ENCODE measurements at places on chromosomes 7 and 10. TPM values are rescaled to one million over a fixed set of nuclear protein-coding genes. Genes with fewer than 3 reads are reported as not detected.

DNA sequence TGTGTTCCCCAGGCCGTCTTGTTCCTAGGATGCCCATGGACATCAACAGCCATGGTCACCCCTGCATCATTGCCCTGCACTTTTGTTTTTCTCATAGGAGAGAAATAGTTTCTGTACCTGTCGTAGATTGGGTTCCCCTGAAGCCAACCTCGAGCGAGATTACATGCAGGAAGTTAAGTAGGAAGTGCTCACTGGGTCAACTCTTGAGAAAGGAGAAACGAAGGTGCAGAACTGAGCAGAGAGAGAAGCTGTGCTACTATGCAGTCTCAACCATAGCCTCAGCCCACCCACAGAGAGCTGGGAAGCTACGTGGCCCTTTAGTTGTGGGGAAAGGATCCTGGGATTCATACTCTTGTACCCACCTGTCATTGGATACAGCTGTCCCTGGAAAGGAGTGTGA is 165.2 kb downstream of the HERPUD2 start:
- no peak for DNase-seq

DNA sequence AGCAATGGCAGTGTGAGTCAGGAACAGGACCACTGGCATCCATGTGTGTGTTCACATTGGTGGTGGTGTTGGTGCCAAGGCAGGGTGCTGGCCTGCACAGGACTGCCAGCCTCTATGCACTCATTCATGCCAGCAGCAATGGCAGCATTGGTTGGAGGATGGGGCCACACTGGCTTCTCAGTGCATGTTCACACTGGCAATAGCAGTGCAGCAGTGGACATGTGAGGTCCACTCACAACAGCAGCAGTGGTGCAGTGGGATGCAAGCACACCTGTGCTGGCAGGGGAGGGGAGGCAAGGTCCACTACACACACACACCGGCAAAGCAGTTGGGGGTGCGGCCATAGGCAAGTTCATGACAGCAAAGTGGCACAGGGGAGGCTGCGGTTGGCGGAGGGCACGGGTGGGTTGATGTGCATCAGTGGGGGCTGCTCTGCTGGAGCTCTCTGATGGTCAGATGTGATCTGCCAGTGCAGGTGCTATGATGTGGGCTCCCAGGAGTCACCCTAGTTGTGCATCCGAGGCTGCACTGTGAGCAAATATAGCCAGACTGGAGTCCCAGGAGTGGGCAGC is 57.8 kb upstream of the TNKS2 start:
- no peak for DNase-seq

- no peak for DNase-seq
These were observed 60.8 kb upstream of the ELN start for GRCh38 chr7:73966941-73967831.

DNA sequence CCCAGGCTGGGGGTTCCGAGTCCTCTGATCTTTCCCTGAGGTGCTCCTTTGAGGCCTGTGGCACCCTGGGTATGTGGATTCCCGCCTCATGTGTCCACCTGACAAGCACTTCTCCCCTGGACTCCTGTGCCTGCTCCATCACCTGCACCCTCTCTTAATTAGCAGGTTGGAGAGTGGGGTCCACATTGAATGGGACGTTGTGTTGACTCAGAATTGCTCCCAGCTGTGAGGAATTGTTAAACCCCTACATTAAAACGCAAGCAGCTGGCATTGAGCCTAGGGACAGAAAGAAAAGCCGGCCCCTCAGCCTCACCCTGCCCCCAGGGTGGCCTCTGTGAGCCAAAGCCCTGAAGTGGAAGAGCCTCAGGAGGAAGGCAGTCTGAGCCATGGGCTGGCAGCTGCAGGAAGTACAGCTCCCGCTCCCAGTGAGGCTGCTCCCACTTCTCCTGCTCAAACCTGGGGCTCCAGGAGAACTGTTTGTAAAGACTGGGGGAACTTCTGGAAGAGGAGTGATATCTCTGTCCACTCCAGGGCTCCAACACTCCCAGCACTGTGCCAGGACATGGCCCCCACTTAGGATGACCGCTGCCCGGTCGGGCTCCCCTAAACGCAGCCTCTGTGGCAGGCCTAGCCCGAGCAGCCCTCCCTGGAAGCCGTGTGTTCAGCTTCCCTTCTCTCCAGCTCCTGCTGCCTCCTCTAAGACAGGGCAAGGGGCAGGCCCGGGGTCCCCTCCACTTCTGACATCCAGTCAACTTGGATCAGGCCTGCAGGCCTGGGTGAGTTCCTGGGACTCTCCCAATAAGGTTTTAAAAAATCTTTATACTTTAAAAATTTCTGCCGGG is 1.8 kb upstream of the OPN4 start:
- peak; percentile 44 for DNase-seq

DNA sequence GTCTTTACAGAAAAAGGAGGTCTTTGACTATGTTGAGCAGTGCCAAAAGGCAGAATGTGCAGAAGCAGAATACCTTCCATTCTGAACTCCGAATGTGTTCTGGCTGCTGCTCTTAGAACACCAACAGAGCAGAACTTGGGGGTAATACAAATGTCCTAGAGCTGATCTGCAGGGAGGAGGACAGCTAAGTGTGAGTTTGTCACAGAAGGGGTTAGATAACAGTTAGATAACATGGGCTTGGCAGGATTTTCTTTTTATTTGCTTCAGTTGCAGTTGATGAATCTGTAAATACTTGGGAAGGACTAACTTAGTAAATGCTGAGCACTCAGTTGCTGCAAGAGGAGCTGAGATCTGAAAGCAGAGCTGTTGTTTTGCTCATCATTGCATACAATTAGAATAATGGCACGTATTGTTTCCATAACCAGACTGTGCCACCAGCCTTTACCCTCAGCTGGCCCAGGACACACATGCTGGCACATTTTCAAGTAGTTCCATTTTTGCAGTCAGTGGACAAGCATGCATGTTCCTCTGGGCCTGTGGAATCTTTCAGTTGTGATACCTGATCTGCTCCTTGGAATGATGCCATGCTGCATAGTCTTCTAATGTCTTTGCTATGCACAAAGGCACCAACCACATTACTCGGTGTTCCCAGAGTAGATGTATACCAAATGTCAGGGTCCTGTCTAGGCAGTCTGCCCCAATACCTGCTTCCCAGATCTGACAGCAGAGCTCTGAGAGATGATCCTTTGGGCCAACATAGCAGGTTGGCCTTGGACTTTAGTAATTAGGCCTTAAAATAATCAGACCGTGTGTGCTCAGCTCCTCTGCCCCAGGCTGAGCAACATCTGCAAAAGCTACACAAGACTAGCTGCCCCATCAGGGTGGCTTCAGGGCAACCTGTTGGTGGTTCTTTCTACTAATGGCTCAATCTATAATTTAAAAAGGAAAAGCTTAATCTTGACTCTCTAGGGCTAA is 55.7 kb downstream of the GSDME start:
- DNase-seq: no peak

- no peak for DNase-seq
These were observed 11.7 kb downstream of the TRPV6 start for GRCh38 chr7:142873871-142874270.

GRCh38 chr10:92787557-92788152 is 60.7 kb upstream of the EXOC6 start:
- DNase-seq: no peak

- DNase-seq: no peak
These were observed 13.6 kb downstream of the WBP1L start for GRCh38 chr10:102757323-102757722.

DNA sequence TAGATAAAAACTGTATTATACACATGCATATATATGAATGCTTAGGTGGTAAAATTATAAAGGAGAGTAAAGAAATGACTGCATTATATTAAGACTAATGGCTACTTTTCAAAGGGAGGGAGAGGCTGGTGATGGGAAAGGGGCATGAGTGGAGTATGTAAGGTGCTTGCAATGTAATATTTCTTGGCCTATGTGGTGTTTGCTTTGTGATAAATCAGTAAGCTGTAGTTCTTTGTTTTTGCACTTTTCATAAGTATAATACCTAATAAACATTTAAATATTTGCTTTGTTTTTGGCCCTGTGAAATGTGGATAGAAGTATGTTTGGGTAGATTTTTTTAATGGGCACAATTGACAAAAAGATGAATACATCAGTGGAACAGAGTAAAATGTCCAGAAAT is 25.9 kb downstream of the AGBL3 start:
- no peak for DNase-seq

DNA sequence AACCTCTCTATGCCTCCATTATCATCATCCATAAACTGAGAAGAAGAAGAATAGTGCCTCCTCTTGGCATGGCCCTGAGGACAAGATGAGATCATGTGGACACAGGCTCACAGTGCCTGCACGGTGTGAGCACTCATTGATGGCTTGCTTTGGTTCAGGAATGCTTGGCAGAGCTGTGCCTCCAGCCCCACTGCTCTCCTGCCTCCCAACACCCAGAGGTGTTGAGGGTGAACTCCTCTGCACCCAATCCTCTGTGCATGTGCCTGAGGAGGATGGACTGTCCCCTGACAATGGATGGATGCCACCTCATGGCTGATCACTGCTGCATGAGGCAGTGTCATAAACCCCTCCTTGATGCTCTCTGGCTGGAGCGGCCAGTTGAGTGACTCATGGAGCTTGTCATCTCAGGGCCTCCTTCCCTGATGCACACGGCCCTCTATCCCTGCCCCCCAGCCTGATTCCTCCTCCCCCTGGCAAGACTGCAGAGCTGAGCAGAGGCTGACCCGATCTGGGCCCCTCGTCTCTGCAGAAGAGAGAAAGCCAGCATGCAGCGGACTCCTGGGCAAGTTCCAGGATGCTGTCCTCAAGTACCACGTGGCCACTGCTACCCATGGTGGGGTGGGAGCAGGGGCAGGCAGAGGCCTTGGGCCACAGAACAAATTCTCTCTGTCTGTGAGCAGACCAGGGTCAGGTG is 136.3 kb downstream of the KCNMA1 start:
- DNase-seq: no peak

DNA sequence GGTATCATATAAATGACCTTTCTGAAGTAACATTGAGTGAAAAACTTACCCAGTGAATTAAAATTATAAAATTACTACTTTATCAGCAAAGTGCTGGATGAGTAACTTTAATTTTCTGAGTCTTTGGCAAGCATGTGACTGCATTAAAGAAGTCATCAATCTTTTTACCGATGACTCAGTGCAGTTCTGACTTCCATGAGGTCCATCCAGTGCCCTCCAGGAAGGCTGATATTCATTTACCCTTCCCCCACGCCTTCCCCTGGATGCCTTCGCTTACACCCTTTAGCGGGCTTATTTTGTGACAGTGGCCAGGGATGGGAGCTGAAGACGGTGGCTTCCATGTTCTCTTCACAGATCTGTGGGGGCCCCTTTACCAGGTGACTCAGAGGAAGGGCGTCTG is 572.9 kb upstream of the PFKP start:
- DNase-seq: no peak

DNA sequence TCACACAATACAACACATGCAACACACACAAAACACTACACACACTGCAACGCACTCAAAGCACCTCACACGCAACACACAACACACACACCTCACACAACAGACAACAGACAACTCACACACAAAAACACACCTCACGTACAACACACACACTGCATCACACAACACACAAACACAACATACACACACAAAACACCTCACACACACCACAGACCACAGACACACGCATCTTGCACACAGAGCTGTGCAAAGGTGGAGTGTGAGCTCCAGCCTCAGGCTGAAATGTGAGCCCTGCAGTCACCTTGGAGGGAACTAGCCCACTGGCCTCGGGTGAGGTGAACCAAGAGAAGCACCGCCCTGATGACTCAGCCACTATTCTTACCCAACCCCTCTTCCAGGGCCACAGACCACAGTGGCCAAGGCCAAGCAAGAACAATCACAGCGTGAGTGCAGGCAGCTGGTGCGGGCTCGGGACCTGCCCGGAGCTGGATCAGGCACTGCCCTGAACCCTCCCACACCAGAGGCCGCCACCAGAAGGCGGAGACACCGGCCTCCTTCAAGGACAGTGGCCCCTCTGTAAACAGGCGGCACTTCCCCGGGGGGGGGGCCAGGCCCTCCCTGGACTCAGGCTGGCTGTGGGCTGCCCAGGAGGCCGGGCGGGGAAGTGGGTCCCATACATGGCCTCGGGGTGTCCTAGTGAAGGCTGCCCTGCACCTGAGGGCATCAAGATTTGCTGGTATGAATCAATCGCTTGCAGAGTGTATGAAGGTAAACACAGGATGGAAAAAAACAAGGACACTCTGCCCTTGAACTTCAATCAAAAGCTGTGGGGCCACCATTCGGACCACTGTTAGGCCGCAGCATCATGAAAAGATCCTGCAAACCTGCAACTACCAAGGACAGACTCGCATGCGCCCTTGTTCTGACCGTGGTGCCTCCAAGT is 106.7 kb downstream of the TNS3 start:
- DNase-seq: peak; percentile 68

The OR13A1 gene
- not detected for total RNA-seq

The HECW1 gene
- total RNA-seq: not detected

Data from natural killer cell treated with Interleukin-12 subunit alpha and Interleukin-12 subunit beta and Interleukin-15 and Interleukin-18, amount 100 ng/mL, for 72 hours (primary cell).